ENCODE measurements at places on chromosomes 13 and 19.

DNA sequence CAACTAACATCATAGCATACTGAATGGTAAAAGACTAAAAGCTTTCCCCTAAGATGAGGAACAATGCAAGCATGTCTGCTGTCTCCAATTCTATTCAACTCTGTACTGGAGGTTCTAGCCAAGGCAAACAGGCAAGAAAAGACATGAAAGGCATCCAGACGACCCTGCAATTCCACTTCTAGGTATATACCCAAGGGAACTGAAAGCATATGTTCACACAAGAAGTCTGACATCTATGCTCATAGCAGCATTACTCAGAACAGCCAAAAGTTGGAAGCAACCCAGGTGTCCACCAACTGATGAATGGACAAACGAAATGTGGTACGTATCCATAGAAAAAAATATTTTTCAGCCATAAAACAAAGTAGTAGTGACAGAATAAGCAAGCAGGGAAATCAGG, 39.1 kb downstream of the PEPD start:
- DNase-seq = no peak

DNA sequence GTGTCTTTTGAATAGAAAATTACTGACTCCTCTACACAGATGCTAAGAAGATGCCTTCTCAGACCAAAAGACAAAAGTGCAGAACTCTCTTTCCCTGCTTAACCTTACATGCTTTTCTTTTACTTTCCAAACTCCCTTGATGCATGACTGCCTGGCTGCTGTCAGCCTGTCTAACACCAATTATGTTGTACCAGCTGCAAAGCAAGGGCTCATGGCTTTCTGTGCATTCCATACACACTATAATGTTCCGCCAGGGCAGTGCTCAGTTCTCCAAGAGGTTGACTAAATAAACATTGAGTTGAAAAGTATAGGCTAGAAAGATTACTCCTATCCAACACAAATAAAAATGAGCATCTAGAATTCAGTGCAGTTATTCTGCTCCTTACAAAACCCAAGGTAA, 330.4 kb upstream of the NBEA start:
- DNase-seq = peak; percentile 9

DNA sequence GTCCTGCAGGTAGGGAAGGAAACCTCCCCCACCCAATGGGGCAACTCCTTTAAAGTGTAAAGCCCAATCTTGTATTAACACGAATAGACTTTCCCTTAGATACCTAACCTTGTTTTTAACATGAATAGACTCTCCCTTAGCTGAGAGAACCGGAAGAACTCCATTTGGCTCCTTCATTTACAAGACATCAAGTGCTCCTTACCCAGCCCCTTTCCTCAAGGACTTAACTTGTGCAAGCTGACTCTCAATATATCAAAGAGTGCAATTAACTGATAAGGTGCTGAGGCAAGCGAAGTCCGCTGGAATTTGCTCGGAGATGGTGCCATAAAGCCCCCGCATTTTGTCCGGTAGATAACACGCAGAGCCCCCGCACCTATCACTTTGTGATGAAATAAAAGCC, 9.9 kb upstream of the ZNF90 start:
- no peak for DNase-seq

DNA sequence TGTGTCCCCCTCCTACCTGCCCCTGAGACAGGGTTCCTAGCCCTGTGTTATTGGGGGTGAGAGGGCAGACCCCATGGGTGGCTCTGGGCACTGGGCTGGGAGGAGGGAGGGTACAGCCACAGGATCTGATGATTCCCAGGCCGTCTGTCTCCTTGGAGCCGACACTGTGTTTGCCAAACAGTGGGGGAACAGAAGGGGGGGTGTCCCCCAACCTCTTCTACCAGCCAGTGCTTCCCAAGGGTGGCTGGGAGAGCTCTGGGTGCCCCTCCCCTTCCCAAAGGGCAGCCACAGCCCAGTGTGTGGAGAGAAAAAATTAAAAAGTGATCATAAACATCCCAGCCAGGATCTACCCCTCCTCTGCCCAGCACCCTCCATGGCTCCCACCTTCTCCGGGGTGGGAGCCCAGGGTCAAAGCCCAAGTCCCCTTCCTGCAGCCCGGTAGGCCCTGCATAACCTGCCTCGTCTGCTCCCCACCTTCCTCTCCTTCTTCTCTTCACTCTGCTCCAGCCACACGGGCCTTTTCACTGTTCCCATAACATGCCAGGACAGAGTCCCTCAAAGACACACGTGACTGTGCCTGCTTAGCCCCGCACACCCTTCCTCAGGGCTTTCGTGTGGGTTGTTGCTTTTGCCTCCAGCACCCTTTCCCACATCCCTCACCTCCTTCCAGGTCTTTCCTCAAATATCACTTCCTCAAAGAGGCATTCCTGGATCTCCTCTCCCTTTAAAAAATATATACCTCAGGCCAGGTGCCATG, 1.4 kb upstream of the PLIN4 start:
- DNase-seq = no peak

DNA sequence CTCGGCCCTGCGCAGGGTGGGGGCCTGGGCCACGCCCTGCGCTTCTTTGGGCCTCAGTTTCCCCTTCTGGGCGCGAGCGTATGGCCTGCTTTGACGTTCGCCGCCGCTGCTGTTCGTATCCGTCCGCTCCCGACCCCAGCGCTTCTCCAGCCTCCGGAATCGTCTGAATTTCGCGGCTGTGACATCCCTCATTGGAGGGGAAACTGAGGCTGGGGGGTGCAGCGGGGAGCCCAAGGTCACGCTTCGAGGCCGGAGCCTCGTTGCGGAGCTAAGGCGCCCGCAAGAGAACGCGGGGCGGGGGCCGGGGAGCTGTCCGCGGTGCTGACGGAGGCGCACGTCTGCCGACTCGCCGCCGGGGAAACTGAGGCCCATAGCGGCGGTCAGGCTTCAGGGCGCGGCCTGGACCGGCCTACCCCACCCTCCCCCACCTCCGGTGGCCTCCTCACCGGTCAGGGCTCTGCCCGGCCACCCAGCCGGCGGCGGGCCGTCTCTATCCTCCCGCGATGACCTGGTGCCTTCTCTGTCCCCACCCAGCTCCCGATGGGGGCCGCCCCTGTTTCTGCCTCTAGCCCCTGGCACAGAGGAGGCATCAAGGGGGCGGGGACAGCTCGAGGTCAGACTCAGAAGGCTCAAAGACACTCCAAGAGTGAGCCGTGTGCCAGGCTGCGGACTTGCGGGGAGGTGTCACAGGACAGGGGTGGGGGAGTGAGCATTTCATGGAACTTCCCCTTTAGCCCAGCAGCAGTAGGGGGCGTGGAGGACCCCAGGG, 3.0 kb upstream of the APC2 start:
- DNase-seq = no peak

DNA sequence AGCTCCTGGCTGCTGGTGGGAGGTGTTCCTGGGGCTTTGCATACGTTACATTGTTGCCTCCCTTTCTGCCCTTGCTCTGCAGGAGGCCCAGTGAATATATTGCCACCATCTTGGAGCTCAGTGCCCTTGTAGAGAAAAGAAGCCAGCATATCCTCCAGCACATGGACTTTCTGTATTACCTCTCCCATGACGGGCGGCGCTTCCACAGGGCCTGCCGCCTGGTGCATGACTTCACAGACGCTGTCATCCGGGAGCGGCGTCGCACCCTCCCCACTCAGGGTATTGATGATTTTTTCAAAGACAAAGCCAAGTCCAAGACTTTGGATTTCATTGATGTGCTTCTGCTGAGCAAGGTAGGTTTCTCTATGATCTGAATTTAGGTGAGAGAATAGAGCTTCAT, 10.5 kb downstream of the CYP4F12 start:
- no peak for DNase-seq

GRCh38 chr19:42540071-42540553, 11.8 kb upstream of the CEACAM1 start:
- no peak for DNase-seq

DNA sequence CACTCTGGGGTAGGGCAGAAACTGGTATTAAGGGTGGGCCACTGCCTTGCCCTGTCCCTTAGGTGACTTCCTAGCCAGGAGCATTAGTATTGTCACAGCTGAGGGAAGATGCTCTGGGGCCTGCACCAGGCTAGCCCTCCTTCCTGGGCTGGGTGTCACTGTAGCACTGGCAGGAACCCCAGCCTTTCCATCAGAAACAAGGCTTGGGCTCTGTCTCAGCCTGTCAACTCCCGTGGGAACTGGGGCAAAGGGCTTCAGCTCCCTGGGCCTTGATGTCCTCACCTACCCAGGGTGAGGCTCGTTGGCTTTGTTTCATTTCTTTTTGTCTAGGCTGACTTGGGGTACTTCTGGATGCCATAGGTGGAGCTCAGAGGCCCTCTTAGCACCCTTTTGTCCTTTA, 18.0 kb downstream of the PAF1 start:
- DNase-seq = no peak

DNA sequence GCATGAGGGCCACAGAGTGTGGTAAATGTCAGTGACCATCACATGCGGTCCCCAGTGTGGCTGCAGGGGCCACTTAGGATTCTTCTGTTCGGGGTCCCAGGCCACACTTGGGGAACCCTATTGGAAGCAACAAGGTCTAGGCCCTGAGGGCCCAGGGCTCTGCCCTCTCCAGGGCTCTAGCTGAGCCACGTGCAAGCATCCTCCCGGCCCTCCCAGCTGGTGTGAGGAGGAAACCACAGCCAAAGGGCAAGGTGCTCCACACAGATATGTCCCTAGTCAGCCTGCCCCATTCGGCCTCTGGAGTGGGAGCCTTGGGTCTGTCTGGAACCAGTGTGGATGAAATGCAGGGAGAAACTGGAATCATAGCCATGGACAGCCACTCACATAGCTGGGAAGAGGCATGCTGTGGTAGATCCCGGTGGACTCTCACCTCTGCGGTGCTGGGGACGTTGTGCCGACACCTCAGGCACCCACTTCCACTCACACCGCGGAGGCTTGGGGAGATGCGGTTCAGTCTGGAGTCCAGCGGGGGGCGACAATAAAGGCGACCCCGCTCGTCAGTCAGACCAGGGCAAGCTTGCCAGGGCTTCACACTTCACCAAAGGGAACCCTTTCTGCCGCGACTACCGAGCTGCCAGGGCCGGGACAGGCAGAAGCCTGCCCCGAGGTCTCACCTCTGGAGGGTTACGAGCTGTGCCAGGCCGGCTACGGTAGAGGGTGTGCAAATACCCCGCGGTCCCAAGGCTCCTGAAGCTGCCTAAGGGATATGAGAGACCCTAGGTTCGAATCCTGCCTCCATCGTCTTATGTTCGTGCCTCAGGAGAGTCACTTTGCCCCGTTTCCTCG, 4.3 kb upstream of the ZNF497 start:
- DNase-seq = no peak

- no peak for DNase-seq
These were observed 18.6 kb downstream of the ZNF177 start for GRCh38 chr19:9381361-9381785.

DNA sequence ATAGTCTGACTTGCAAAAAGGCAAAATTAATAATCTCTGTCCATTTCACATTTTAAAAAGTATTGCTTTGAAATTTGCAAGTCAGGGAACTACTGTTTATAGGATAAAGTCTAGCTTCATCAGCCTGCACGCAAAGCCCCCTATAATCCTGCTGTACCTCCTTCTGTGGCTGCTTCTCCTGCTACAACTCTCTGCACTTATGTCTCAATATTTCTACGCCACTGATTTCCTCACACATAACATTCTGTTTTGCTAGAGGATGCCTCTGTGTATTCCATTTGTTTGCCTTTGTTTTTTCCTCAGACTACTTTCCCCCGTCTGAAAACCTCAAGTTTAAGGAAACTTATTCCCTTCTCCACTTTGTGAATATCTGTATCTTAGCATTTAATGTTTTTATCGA, 389.9 kb downstream of the RFC3 start:
- no peak for DNase-seq

GRCh38 chr13:111049791-111050538, 65.1 kb upstream of the ARHGEF7 start:
- no peak for DNase-seq

DNA sequence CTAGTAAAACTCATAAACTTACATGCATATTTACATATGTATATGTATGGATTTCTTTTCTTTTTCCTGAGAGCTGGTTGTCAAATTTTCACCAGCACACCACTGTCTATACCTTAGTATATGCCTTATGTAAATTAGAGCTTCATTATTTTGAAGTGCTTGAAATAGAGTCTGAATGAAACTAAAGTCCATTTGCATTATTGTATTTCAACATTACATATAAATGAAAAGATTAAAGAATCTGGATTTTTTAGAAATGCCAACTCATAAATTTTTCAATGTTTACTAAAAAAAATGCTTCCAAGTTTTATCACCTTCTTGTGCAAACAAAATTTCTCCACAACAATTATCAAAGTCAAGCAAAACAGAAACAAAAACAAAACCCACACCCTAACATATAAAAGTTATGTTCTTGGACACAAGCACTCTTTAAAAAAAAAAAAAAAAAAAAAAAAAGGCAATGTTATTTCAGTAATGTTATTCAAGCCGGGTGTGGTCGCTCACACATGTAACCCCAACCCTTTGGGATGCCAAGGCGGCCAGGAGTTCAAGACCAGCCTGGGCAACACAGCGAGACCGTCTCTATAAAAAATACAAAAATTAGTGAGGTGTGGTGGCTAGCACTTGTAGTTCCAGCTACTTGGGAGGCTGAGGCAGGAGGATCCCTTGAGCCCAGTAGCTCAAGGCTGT, 18.3 kb downstream of the MED26 start:
- no peak for DNase-seq

- DNase-seq = no peak
These were observed 91.1 kb downstream of the RAB20 start for GRCh38 chr13:110470272-110471009.

DNA sequence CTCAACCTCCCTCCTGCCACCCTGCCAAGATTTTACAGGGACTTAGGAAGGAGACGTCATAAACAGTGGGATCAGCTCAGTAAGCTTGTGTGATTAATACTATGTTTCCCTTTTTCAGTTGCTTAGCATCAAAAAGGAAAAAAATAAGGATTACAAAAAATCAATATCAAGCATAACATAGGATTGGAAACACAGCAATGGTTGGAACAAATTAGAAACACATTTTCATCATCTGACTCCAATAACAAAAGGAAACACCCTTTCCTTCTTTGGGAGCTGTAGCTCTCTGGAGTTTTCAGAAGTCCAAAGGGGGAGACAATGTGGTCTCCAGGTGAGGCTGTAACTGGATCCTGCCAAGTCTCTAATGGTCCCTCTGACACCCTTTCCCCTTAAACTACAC, 233.4 kb downstream of the B3GLCT start:
- no peak for DNase-seq

DNA sequence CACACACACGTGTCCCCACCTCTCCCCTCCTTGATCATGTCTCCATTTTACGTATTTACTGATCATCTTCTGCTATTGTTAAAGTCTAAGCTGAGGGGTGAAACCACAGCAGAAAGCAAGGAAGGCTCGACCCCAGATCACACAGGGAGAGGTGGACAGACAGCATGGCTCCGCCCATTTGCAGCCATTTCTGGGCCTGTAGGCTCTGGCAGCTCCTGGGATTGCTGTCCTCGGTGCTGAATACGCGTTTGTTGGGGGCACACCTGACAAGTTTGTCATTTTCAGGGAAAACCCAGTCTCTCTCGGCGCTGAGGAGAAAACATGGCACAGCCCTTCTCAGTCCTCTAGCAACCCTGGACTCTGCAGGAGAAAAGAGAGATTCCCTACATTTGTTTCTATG, 8.0 kb downstream of the TMEM86B start:
- DNase-seq = no peak

GRCh38 chr19:13430790-13431582, 75.3 kb downstream of the CACNA1A start:
- peak; percentile 17 for DNase-seq

- DNase-seq = no peak
These were observed 56.5 kb downstream of the CDK8 start for GRCh38 chr13:26310470-26310869.

GRCh38 chr13:114204894-114205293, 25.8 kb downstream of the CFAP97D2 start:
- no peak for DNase-seq
